B cell (primary cell): ENCODE measurements at places on chromosomes 4 and X. TPM values are rescaled to one million over a fixed set of nuclear protein-coding genes. Genes with fewer than 3 reads are reported as not detected.

GRCh38 chr4:40134206-40134917 lies 62.5 kb upstream of the RHOH start:
- no peak overlapping the region for H3K4me3 ChIP-seq
- DNase-seq: no peak
- H3K36me3 ChIP-seq: no peaks in the 10 kb centered on the region
- no peaks in the 10 kb centered on the region for H3K4me1 ChIP-seq

DNA sequence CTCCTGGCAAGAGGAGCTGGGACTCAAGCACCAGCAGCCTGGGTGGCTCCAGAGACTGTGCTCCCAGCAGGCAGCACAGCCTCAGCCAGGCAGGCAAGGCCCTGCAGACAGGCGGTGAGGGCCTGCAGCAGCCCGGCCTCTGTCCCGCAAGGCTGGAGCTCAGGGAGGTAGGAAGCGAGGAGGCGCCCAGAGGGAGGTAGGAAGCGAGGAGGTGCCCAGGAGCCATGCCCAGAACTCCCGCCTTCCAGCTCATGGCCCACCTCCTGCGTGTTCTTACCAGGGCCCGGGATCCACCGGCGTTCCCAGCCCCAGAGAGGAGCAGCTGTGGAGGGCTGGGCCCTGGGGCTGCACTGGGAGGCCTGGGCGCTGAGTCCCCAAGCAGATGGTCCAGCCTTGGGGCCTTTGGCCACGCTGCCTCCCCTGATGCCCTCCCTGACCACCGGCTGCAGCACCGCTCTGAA lies 133.1 kb downstream of the HMX1 start:
- H3K4me1 ChIP-seq: no peaks in the 10 kb centered on the region
- no peak for DNase-seq
- H3K27me3 ChIP-seq: no peaks in the 10 kb centered on the region
- no peak overlapping the region for H3K27ac ChIP-seq
- H3K4me3 ChIP-seq: no peak overlapping the region

- DNase-seq: no peak
- H3K27me3 ChIP-seq: no peaks in the 10 kb centered on the region
- H3K36me3 ChIP-seq: no peaks in the 10 kb centered on the region
- H3K4me1 ChIP-seq: no peaks in the 10 kb centered on the region
Measured at GRCh38 chrX:151536571-151536970, 26.9 kb upstream of the PASD1 start.

GRCh38 chrX:54237014-54237413 lies 54.0 kb upstream of the FAM120C start:
- H3K4me1 ChIP-seq: no peaks in the 10 kb centered on the region
- no peaks in the 10 kb centered on the region for H3K27me3 ChIP-seq
- DNase-seq: no peak
- no peaks in the 10 kb centered on the region for H3K36me3 ChIP-seq

- peak overlapping the region; percentile 97 for H3K27ac ChIP-seq
- peak overlapping the region; percentile 12 for H3K4me3 ChIP-seq
- DNase-seq: peak; percentile 93
- H3K27me3 ChIP-seq: no peaks in the 10 kb centered on the region
- H3K36me3 ChIP-seq: no peaks in the 10 kb centered on the region
Measured at GRCh38 chrX:40169193-40170101, 71.7 kb upstream of the BCOR start.

GRCh38 chr4:183398298-183399125 lies 45.9 kb upstream of the CDKN2AIP start:
- H3K36me3 ChIP-seq: no peaks in the 10 kb centered on the region
- peaks cover 9% of the 10 kb centered on the region for H3K27me3 ChIP-seq
- DNase-seq: peak; percentile 74
- peak overlapping the region; percentile 65 for H3K4me3 ChIP-seq
- H3K27ac ChIP-seq: peak overlapping the region; percentile 56

- H3K4me3 ChIP-seq: peak overlapping the region; percentile 37
- H3K4me1 ChIP-seq: peaks cover 24% of the 10 kb centered on the region
- H3K27me3 ChIP-seq: no peaks in the 10 kb centered on the region
- peak; percentile 60 for DNase-seq
- H3K36me3 ChIP-seq: no peaks in the 10 kb centered on the region
Measured at GRCh38 chr4:101355246-101355645, 7.9 kb upstream of the PPP3CA start.

LRP2BP gene
- 1.6 and 1.7 TPM in 2 replicates for total RNA-seq
